NB4 (cell line): ENCODE measurements at places on chromosomes 13 and 19.

DNA sequence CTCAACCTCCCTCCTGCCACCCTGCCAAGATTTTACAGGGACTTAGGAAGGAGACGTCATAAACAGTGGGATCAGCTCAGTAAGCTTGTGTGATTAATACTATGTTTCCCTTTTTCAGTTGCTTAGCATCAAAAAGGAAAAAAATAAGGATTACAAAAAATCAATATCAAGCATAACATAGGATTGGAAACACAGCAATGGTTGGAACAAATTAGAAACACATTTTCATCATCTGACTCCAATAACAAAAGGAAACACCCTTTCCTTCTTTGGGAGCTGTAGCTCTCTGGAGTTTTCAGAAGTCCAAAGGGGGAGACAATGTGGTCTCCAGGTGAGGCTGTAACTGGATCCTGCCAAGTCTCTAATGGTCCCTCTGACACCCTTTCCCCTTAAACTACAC is 233.4 kb downstream of the B3GLCT start:
- no peak for DNase-seq

- DNase-seq, result no peak
Observed at GRCh38 chr13:27020415-27020814, 151.2 kb downstream of the USP12 start.

DNA sequence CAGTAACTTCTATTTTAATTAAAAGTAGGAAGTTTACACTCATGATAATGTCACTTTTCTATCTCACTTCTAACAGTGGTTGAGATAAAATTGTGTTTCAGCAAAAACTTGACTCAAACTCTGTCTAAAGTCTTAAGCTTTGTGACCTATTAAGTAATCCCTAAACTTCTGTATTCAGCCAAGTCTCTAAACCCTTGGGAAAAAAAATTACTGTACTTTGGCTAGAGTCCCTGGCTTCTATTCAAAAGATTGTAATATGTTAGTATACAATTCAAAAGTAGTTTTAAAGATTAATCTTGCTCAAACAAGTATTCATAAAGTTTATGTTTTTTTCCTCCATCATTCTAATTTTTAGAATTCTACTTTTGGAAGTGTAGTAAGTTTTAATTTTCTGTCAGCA is 1248.8 kb downstream of the UQCRFS1 start:
- no peak for DNase-seq

GRCh38 chr19:49136771-49137171 is 17.4 kb downstream of the PPFIA3 start:
- no peak for DNase-seq

DNA sequence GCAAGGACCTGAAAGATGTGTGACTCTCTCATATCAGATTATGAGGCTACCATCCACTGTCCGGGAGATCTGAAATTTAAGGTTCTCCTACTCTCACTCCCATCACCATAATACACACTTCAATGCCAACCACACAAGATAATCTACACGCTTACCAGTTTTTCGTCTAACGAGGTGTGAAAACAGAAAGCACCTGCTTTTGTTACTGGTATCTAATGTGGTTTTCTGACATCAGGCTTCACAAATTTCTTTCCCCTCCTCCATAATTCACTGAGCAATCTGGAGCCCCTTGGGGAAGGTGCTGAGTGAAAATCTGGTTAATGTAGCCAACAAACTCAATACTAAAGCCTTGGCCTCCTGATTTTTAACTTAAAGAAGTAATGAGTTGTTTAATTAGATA is 10.1 kb upstream of the LRCH1 start:
- no peak for DNase-seq

- DNase-seq, result peak; percentile 43
Observed at GRCh38 chr13:110912651-110913051, 2.2 kb downstream of the ANKRD10 start.

DNA sequence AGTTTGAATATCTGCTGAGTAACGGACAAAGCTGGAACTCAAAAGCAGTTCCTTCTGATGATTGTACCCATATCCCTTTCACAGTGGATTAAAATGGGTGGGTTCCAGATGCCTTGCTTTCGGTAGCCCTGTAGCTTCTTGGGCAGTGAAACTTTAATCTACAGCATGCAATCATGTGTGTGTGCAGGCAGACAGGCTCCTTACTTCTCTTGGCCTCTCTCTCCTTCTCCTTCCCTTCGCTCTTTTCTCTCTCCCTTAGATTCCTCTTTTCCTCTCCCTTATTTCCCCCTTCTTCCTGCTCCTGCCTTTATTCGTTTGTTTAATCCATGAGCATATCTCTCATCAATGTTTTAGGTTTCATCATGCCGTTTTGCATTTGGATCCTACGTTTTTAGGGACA is 8.1 kb downstream of the DGKH start:
- DNase-seq, result no peak

- DNase-seq, result no peak
Observed at GRCh38 chr13:70424928-70425327, 316.7 kb upstream of the KLHL1 start.

- DNase-seq, result no peak
Observed at GRCh38 chr19:1287354-1288225, 1.9 kb downstream of the EFNA2 start.

- DNase-seq, result no peak
Observed at GRCh38 chr13:97261254-97262005, 39.3 kb downstream of the MBNL2 start.

DNA sequence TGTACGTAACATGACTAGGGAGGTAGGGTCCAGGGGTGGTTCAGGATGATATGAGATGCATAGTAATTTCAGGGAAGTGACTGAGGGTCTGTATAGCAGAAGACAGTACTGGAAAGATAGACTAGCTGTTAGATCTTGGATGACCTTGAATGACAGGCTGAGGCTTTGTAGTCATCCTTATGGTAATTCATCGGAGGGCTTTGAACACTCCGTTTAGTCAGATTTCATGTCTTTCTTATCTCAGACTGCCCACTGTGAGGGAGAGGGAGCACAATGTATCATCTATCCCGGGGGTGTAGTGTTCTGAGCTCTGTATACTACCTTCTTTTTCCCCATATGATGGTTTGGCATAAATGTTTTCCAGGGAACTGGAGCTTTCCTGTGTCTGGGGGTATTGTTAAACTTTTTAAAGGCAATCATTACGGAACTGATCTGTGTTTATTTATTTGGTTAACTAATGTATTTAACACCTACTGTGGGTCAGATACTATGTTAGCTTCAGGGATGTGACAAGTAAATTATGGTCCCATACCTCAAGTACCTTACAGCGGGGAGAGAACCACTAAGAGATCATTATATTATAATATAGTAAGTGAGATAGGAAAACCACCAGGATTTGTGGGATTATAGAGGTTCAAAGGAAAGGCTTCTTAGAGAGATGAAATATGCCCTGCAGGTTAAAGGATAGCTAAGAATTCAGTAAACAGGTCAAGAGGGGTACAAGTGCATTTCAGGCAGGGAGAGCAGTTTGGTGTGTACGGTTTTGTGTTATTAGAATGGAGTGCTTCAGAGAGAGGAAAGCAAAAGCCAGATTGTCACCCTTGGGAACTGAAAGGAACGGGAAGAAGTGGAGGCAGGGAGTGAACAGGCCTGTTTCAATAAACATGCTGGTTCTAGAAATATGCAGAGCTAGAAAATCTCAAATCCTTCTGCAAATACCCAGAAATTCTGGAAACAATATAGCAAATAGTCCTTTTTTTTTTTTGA is 164.8 kb upstream of the KL start:
- DNase-seq, result no peak
